ENCODE measurements at places on chromosomes 4 and X.

- no peak for DNase-seq
Observed at GRCh38 chr4:8114456-8115202, 44.0 kb downstream of the ABLIM2 start.

- DNase-seq: no peak
Observed at GRCh38 chr4:39524161-39524957, 2.9 kb downstream of the UGDH start.

- no peak for DNase-seq
Observed at GRCh38 chr4:155708782-155709181, 42.1 kb downstream of the GUCY1A1 start.

GRCh38 chr4:4269856-4270255 is 20.1 kb downstream of the LYAR start:
- DNase-seq: no peak

- no peak for DNase-seq
Observed at GRCh38 chr4:15562623-15563022, 92.5 kb downstream of the FBXL5 start.
